ENCODE measurements at places on chromosomes 1 and 21. TPM values are rescaled to one million over a fixed set of nuclear protein-coding genes. Genes with fewer than 3 reads are reported as not detected.
A peak's percentile ranks its signal among the peaks of the same experiment; 100 is the strongest.

GRCh38 chr1:198619375-198620140 lies 19.3 kb upstream of the PTPRC start:
- no peak overlapping the region for H3K27ac ChIP-seq
- H3K4me1 ChIP-seq = no peaks in the 10 kb centered on the region
- no peak for DNase-seq
- H3K4me3 ChIP-seq = no peak overlapping the region

DNA sequence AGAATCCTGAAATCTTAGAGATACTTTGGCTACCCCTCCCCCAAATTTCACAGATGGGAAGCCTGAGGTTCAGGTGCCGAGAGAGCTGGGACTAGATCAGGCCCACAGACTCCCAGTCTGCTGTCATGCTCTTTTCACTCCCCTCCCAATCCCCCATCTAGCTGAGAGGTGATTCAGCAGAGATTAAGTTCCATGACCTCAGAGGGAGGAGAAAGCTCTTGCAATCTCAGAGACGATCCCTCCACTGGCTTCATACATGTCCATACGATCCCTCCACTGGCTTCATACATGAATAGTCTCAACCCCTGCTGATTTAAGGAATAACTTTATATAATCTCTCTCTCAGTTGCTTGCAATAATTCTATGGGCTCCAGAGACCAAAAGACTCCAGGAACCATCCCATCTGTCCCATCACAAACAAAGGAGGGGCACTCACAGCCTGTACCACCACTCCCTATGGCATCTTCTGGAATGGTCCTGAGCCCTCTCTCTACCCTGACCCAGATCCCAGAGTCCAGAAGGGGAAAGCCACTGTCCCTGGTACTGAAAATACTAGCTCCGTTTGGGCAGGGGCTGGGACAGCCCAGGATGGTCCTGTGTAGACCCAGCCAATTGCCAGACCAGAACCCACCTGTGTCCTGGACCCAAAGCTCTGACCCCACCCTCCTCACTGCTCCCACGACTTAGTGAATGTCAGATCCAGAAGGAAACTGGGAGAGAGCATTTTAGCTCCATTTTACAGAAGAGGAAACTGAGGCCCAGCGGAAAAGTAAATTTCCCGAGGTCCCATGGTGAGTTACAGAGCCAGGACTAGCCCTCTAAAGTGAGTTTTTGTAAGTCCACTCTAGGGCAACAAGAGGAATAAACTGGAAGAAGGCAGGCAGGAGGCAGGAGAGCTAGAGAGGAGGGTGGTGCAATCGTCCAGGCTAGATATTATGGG lies 27.1 kb downstream of the RIMS3 start:
- H3K4me1 ChIP-seq = no peaks in the 10 kb centered on the region
- H3K27me3 ChIP-seq = no peaks in the 10 kb centered on the region
- H3K36me3 ChIP-seq = peaks cover 3% of the 10 kb centered on the region
- peak; percentile 17 for DNase-seq

- no peak overlapping the region for H3K4me3 ChIP-seq
- no peaks in the 10 kb centered on the region for H3K4me1 ChIP-seq
- DNase-seq = no peak
- no peaks in the 10 kb centered on the region for H3K27me3 ChIP-seq
Measured at GRCh38 chr1:30596891-30597290, 126.5 kb downstream of the MATN1 start.

DNA sequence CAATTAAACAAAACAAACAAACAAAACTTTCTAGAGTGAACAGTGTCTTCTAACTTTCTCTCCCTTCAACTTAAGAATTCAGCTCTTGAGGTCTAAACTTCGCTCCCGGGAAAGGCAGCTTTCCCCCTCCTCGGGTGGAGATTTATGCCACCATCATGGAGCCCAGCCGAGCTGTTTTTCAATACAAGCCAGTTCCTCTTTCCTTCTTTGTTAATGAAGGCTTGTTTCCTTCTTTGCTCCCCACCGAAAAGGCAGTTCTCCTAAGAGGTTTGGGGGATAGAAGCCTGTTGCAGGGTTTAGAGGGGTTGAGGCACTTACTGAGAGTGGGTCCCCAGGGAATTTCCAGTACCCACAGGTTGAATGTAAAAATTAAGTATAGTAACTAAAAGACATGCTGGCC lies 26.5 kb downstream of the OLIG1 start:
- H3K4me1 ChIP-seq = no peaks in the 10 kb centered on the region
- no peaks in the 10 kb centered on the region for H3K36me3 ChIP-seq
- H3K4me3 ChIP-seq = no peak overlapping the region
- H3K27me3 ChIP-seq = peaks cover 4% of the 10 kb centered on the region
- no peak overlapping the region for H3K27ac ChIP-seq

- no peaks in the 10 kb centered on the region for H3K36me3 ChIP-seq
- no peak for DNase-seq
- H3K27me3 ChIP-seq = no peaks in the 10 kb centered on the region
- H3K4me3 ChIP-seq = no peak overlapping the region
- H3K4me1 ChIP-seq = no peaks in the 10 kb centered on the region
- no peak overlapping the region for H3K27ac ChIP-seq
Measured at GRCh38 chr1:202182040-202182877, 11.3 kb upstream of the LGR6 start.

DNA sequence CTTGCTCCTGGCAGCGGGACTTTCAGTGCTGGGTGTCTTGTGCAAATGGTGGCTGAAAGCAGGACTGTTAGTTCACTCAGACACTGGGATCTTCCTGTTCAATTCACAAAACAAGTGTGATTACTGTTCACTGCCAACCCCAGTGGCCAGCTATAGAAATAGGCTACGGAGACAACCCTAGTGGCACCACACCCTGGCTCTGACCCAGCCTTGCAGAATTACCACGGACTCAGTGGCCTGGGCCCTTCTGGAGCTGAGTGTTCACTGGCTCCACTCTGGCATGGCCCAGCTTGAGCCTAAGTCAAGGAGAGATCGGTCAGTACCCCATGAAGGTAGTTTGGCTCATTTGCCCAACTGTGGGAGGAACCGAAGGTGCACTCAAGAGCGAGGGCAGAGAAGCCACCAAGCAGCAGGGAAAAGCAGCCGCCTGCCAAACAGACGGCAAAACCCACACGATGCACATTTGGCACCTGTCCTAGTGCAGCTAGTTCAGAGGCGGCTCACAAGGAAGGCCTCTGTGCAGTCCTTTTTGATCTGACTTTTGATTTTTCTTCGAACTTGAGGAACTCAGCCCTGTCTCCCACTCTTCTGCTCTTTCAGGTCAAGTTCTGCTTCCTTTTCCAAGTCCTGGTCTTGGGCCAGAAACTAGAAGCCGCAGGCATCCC lies 5.9 kb downstream of the KIAA2013 start:
- DNase-seq = no peak
- no peak overlapping the region for H3K4me3 ChIP-seq
- no peaks in the 10 kb centered on the region for H3K36me3 ChIP-seq
- H3K27me3 ChIP-seq = no peaks in the 10 kb centered on the region
- H3K4me1 ChIP-seq = no peaks in the 10 kb centered on the region
- peak overlapping the region; percentile 50 for H3K27ac ChIP-seq

- peaks cover 21% of the 10 kb centered on the region for H3K36me3 ChIP-seq
- H3K4me1 ChIP-seq = no peaks in the 10 kb centered on the region
- H3K27ac ChIP-seq = no peak overlapping the region
- no peaks in the 10 kb centered on the region for H3K27me3 ChIP-seq
- DNase-seq = no peak
- no peak overlapping the region for H3K4me3 ChIP-seq
Measured at GRCh38 chr1:151238467-151238739, 16.1 kb upstream of the PSMD4 start.

DNA sequence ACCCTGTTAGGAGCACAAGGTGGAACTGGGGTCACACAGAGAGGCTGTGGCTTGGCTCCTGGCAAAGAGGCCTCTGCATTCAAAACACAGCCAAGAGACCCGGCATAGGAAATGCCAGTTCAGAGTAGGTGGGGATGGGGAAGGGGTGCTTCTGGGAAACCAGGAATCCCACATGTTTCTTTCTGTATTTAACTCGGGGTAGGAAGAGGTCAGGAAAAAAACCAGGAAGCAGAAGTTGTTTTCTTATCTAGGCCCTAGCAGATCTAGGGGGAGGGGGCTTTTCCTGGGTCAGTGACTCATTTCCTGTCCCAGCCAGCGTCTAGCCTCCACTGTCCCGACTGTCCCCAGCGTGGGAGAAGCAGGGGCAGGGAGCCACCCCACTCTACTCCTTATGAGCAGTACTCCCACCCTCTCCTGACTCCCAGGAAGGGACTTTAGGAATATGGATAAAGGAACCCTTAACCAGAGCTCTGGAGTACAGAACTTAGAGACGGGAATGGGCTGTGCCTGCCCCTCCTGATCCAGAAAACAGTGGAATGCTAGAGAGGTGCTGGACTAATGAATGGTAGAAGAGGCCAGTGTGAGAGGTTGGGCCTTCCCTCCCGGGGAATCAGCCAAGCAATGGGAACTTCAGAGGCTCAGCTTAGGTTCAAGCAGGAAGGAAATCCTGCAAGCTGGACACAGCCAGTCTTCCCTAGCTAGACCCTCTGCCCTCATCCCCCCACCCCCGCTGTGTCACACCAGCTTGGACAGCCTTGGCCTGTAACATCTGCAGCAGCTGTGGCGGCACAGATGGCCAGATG lies 5.7 kb downstream of the FHL3 start:
- peak overlapping the region; percentile 94 for H3K27ac ChIP-seq
- peaks cover 2% of the 10 kb centered on the region for H3K4me1 ChIP-seq
- DNase-seq = peak; percentile 83
- H3K27me3 ChIP-seq = no peaks in the 10 kb centered on the region
- no peaks in the 10 kb centered on the region for H3K36me3 ChIP-seq

DNA sequence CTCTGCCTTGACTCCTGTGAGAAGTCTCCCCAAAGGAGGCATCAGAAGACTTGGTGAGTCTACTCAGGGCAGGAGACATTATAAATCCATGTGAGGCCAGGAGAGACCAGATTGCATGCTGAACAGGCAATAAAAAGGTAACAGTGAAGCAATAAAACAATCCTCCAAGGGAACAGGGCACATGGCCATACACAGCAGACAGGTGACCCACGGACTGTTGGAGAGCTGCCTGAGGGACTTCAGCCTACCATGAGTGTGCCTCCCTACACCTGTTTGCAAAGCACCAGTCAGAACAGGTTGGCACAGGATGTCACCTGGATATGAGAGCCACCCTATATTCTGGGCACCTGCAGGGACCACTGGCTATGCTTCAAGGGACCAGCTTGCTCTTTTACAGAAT lies 67.6 kb downstream of the MAB21L3 start:
- H3K4me1 ChIP-seq = no peaks in the 10 kb centered on the region
- no peak for DNase-seq
- H3K27me3 ChIP-seq = peaks cover 2% of the 10 kb centered on the region
- H3K27ac ChIP-seq = no peak overlapping the region

DNA sequence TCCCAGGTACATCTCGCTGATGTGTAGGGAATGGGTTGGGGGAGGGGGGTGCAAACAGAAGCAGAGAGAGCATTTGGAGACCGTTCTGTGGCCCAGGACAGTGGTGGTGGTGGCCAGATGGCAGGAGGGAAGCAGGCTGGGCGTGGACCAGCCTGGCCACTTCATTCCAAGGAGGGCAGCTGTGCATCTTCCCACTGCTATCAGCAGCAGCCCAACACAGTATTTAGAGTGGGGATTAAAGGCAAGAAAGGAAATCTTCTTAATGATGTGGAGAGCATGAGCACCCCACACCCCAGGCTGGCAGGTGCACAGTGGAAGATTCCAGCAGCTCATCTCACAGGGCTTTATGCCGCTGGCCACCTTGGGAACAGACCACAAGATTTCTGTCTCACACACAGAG lies 198.7 kb downstream of the NPHP4 start:
- no peak for DNase-seq
- H3K27ac ChIP-seq = no peak overlapping the region
- no peaks in the 10 kb centered on the region for H3K36me3 ChIP-seq
- no peaks in the 10 kb centered on the region for H3K27me3 ChIP-seq

DNA sequence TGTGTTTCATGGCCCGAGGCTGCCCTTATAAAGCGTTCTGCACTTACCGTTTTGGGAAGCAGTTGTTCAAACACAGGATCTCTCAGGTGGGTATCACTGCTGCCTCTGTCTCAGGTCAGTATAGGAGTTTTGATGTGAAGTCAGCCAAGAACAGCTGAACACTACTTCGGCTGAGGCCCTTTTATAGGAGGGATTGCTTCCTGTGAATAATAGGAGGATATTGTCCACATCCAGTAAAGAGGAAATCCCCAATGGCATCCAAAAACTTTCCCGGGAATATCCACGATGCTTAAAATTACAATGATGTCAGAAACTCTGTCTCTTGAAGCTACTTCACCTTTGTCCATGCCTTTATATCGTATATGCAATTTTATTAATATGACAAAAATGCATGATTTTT lies at the start of gene SELE:
Gene SELE (minus strand): TSS at position 156 of the 400 bp plus-strand sequence. CDS start 467 bp downstream, outside the sequence.
- no peak within 1 kb of the TSS for H3K27ac ChIP-seq
- no peaks in the 10 kb centered on the region for H3K36me3 ChIP-seq
- H3K4me1 ChIP-seq = no peaks in the 10 kb centered on the region
- H3K27me3 ChIP-seq = no peaks in the 10 kb centered on the region
- no peak for DNase-seq

- H3K27ac ChIP-seq = no peak overlapping the region
- H3K27me3 ChIP-seq = no peaks in the 10 kb centered on the region
- H3K36me3 ChIP-seq = no peaks in the 10 kb centered on the region
- no peaks in the 10 kb centered on the region for H3K4me1 ChIP-seq
Measured at GRCh38 chr1:199954699-199955098, 72.8 kb upstream of the NR5A2 start.

DNA sequence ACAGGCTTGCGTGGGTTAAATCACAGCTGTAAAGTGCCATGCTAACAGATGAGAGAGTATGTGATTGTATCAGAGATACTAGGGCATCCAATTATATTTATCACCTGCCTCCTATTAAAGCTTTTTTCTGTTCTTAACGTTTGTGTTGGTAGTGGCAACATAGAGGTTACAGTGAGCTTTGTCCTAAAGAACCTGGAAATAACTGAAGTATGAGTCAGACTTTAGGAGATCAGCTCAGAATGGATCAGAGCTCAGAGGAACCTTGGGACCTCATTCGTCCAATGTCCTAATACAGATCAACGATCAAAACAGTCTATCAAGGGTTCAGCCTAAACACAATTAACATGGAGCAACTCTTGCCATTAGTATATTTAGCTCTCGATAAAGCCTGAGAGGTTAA lies 81.0 kb downstream of the RGS7 start:
- H3K27me3 ChIP-seq = no peaks in the 10 kb centered on the region
- no peak for DNase-seq
- H3K4me3 ChIP-seq = no peak overlapping the region
- H3K36me3 ChIP-seq = no peaks in the 10 kb centered on the region
- H3K4me1 ChIP-seq = no peaks in the 10 kb centered on the region
- no peak overlapping the region for H3K27ac ChIP-seq

DNA sequence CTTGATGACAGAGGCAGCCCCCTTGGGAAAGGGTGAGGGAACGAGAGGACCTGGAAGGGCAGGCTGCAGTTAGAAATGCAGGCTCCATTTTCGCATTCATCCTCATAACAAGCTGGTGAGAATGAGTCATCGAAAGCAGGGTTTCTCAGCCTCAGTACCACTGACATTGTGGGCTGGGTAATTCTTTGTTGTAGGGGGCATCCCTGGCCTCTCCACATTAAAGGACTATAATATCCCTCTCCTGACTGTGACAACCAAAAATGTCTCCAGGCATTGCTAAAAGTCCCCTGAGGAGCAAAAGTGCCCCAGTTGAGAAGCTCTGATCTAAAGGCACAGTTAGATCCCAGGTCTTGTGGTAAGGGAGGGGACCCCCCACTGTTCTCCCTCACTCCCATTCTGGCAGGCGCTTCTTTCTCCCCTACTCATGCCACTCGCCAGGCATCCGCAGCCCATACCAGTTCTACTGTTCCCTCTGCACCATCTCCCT lies 20.4 kb downstream of the KCNN3 start:
- no peak overlapping the region for H3K27ac ChIP-seq
- no peaks in the 10 kb centered on the region for H3K27me3 ChIP-seq
- no peaks in the 10 kb centered on the region for H3K4me1 ChIP-seq
- DNase-seq = no peak

The PLOD1 gene
- 95.9 TPM for total RNA-seq

The GUCA2A gene
- total RNA-seq = not detected

The TRIM67 gene
- not detected for total RNA-seq

The CCDC190 gene
- 1.6 TPM for total RNA-seq
